Mucosa of descending colon (tissue), 3 donors: ENCODE measurements at places on chromosomes 3 and 15. TPM values are rescaled to one million over a fixed set of nuclear protein-coding genes. Genes with fewer than 3 reads are reported as not detected.

DNA sequence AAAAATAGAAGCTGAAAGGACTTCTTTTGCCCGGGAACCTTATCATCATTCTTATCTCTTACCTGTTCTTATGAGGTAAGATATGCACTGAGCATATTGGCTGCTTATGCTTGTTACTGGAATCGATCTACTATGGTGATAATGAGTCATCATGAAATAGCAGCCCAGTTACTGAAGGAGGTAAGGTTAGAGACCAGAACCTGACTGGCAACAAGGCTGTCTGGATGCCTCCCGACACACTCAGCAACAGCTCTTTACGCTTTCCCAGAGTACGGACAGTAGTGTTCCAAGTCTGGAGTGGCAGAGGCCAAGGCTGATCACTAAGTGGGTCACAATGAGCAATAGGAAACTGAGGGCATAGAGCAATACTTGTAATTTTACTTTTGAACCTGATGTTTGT is 314.1 kb downstream of the NLGN1 start:
- DNase-seq: no peak

DNA sequence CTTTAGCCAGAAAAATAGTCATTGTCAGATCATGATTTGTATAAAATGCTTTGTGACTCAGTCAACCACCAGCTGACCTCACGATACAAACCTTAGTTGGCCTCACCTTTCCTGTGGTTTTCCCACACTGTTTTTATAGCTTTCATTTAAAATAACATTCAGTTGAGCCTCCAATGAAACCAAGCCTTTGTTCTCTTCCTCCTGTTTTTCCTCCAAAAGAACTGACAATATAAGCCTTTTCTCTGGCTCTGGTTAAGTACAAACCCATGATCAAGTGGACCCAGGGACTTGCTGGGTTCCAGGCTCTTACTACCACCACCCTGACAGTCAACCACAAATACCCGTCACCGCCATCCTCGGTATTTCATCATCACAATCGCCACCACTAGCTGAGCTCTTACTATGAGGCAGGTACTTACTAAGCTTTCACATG is 81.7 kb downstream of the TAMM41 start:
- DNase-seq: no peak

DNA sequence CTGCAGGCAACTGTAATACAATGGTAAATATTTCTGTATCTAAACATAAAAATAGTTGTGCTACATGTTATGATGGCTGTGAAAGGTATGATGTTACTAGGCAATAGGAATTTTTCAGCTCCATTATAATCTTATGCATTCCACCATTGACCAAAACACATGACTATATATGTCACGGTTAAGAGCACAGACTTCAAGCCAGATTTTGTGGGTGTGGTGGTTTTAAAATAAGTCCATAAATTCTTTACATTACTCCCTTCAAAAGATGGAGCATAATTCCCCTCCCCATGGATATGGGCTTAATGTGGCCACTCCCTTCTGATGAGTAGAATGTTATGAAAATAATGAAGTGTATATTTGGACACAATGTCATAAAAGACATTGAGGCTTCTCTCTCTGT is 88.4 kb upstream of the TBC1D5 start:
- DNase-seq: no peak

DNA sequence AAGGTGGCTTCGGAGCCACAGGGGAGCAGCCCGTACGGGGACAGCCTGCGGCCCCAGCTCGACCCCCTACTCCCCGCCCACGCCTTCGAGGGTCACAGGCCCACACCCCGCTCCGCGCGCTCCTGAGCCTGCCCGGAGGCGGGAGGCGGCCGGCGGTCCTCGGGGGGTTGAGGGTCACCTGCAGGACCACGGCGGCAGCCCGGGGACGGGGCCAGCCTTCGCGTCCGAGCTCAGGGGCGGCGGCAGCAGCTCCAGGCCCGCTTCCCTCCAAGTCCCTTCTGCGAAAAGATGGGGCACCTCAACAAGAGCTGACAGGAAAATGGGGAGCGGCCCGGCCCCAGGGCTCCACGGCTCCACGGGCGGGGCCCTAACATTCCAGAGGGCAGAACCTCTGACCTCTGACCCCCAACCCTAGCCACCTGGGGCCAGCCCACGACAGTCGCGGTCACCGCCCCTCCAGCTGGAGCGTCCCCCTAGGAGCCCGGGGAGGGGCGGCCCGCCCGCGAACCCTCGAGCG is 428 bp downstream of the LYSMD4 start:
- DNase-seq: no peak

The IL5RA gene
- 0.57 TPM for total RNA-seq

The PLSCR5 gene
- total RNA-seq: not detected

The ADCY5 gene
- 72.6 TPM for total RNA-seq

The GCSAM gene
- 0.41 TPM for total RNA-seq

The GBE1 gene
- 18.8 TPM for total RNA-seq

The MASP1 gene
- 70.1 TPM for total RNA-seq
